NCI-H2081 (cell line): ENCODE measurements at places on chromosomes 12 and 14.

- DNase-seq, result no peak
Observed at GRCh38 chr12:124227951-124228711, 66.8 kb upstream of the RFLNA start.

DNA sequence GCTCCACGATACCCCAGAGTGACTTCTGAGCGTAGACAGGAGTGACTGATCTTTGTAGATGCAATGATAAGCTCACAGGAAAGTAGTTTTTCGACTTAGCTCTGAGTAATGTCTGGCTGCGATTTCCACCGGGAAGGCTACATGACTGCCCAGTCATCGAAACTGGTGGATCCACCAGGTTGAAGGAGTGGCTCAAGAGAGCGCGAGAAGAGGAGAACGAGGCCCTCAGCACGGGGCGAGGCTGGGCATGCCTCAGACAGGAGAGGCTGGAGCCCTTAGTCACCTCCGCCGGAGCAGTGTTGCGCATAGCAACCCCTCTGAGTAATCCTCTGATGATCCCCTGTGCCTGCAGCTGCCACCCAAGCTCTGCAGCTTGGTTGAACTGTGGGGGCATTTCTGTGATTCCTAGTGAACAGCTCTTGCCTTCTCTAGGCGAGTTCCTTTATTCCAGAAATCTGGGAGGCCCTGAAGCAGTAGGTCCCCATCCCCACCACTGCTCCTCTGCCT lies 25.6 kb downstream of the ELK3 start:
- DNase-seq, result no peak

- no peak for DNase-seq
Observed at GRCh38 chr14:85178864-85179263, 351.1 kb upstream of the FLRT2 start.

- DNase-seq, result no peak
Observed at GRCh38 chr12:2998789-2999264, 39.6 kb downstream of the TEAD4 start.

GRCh38 chr12:10849425-10849878 lies at the start of gene PRR4:
PRR4 (minus strand) TSS chr12:10849475; CDS start chr12:10849437, 38 bp downstream.
- DNase-seq, result no peak

- DNase-seq, result no peak
Observed at GRCh38 chr12:92551853-92552397, 150.9 kb upstream of the PLEKHG7 start.

- no peak for DNase-seq
Observed at GRCh38 chr12:119415714-119416113, 81.2 kb downstream of the CCDC60 start.

DNA sequence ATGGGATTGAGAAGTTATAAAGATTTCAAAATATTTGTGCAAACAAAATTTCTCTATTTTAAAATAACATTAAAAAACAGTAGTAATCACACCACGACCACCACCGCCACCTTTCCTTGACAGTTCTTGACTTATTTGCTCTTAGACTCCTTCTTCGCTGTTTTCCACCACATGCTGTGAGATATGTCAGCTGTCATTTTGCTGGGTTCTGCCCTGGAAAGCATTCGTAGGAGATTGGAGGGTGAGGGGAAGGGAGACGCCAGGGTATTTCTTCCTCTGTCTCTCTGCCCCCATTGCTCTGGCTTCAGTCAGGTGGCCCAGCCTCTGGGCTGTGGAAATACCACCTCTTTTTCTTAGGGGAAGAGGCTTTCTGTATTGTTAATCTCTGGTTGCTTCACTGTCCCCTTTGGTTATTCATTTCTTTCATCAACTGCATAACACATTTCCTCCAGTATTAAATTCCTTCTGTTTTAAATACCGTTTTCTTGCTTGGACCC lies 186.2 kb downstream of the NEDD1 start:
- no peak for DNase-seq

GRCh38 chr14:91706996-91707395 lies 24.9 kb downstream of the CATSPERB start:
- no peak for DNase-seq

DNA sequence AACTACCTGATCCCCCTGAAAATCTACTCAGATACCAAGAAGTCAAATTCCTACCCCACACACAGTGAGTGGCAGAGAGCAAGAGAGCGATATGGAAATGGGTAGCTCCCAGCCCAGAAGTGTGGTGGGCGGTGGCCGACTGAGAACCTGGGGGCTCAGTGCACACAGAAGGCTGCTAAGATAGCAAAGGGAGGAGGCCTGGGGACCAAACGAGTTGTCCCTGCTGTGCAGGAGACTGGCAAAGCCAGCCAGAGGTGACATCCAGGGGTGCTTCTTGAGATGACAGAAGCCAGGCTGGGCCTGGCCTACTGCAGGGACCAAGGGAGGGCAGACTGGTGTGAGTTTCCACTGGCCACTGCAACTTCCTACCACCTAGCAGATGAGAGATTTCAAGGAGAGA lies 52.9 kb downstream of the VWF start:
- no peak for DNase-seq

DNA sequence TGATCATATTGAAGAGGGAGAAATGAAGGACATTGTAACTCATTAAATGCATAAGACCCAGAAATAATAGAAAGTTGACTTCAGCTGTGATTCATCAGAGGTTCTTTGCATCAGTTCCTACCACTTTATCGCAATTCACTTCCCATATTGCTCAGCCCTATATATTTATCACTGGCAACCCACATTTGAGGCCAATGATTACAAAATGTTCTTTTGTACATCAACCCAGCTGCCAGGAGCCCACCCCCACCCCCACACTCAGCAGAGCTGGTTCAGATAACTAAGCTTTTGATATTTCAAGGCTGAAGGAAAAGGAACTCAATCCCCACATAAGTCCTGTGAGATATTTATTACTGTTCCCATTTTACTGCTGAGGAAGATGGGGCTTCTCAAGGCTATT lies 51.2 kb upstream of the TMPO start:
- DNase-seq, result no peak

DNA sequence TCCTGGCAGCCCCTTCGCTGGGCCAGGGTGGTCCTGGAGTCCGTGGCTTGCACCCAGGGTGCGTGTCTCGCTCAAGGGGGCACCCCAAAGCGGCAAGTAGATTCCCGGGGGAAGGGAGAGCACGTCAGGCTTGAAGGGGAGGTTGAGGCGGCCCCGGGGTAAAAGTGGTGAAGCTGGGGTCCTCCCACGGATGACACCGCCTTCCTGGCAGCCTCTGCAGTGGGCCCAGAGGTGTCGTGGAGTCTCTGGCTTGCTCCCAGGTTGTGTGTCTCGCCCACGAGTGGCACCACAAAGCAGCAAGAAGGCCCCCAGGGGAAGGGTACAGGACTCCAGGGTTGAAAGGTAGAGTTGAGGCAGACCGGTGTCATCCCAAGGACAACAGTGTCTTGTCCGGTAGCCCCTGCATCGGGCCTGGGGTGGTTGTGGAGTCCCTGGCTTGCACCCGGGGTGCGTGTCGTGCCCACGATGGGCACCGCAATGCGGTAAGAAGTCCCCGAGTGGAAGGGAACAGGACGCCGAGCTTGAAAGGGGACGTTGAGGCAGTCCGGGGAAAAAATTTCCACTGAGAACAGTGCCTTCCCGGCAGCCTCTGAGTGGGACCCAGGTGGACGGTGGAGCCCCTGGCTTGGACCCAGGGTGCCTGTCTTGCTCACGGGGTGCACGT lies 158.0 kb upstream of the ALG10B start:
- DNase-seq, result no peak

- DNase-seq, result no peak
Observed at GRCh38 chr12:74641262-74641661, 103.6 kb downstream of the ATXN7L3B start.

GRCh38 chr12:67624355-67624754 lies 24.2 kb upstream of the DYRK2 start:
- no peak for DNase-seq

DNA sequence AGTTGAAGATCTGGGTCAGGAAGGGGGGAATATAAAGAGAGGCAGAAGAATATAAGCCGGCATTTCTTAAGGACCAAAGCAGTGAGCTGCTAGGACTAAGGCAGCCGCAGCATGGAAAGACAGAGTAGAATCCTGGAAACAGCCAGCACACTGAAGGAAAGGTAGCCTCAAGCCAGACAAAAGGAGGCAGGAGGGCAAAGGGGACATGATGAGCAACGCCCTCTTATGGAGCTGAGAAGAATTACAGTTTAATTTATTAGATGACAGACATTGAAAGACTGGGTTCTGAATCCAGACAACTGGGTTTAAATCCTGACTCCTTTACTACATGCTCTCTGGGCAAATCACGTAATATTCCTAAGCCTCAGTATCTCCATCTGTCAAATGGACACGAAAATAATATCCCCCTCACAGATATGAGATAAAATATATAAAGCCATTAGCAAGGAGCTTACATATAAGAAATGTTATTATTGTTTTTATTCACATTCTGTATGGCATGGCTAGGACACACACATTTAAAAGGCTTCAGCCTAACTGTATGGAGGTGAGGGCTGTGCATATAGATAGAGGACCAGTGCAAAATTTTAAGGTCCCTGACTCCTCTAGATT lies 8.1 kb upstream of the PCED1B start:
- no peak for DNase-seq

- DNase-seq, result no peak
Observed at GRCh38 chr12:104673696-104674482, 217.1 kb downstream of the CHST11 start.

DNA sequence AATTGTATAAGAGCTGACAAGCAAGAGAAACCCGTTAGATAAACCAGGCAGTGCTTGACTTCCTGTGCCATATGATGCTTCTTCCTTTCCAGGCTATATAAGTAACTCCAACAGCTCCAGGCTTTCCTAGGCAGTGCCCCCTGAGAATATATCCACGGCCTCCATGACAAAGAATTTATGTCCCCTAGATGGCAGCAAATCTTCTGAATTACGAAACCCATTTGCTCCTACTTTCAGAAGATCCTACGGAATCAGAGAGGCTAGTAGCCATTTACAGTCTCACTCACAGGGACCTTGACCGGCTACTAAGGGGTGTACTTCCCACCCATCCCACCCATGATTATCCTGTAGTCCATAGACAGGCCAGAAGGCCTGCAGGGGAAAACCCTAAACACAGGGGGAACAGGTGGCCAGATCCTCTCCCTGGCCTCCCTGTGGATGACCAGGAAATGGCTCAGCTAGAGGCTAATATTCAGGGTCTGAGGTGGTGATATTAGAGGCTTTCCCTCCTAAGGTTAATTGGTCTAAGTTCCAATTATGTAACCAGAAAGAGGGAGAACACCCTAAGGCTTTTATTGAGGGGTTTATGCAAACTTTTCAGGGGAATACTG lies 77.2 kb upstream of the DCD start:
- no peak for DNase-seq

GRCh38 chr12:11650286-11651281 lies 1.1 kb downstream of the ETV6 start:
- no peak for DNase-seq

- no peak for DNase-seq
Observed at GRCh38 chr12:122166422-122167349, 7.3 kb downstream of the IL31 start.

DNA sequence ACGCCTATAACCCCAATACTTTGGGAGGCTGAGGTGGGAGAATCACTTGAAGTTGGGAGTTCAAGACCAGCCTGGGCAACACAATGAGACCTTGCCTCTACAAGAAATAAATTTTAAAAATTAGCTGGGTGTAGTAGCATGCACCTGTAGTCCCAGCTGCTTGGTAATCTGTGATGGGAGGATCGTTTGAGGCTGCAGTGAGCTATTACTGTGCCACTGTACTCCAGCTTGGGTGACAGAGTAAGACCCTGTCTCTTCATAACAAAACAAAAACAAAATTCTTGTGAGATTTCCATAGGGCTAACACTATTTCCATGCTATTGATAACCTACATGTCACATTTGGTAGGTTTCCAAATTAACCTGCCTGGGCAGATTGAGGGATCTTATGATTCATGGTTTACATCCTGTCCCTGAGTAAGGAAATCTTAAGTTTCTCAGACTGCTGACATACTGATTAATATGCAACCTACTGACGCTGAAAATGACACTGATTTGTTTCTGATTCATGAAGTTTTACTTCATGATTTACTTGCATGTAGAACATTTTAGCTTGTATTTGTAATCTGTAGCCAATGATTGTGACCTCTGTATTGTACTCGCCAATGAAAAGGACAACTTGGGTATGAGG lies 15.9 kb downstream of the ATP6V1D start:
- DNase-seq, result no peak

DNA sequence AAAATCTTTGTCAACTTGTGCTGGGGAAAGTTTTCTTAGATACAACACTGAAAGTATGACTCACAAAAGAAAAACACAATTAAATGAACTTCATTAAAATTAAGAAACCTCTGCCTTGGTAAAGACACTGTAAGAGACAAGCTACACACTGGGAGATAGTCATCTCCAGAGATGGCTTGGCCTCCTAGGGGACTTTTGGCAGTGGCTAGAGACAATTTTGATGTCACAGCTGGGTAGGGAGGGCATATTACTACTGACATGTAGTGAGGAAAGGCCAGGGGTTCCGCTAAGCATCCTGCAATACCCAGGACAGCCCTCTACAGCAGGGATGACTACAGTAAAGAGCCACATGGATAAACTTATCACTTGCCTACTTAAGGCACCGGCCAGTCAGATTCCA lies 8.7 kb upstream of the RNASE4 start:
- DNase-seq, result no peak

- DNase-seq, result peak; percentile 6
Observed at GRCh38 chr14:50763382-50764007, 67.5 kb downstream of the NIN start.

- DNase-seq, result no peak
Observed at GRCh38 chr14:55915456-55915855, 202.8 kb upstream of the PELI2 start.

GRCh38 chr12:57756406-57757341 lies 1.8 kb downstream of the MARCHF9 start:
- DNase-seq, result peak; percentile 48

- DNase-seq, result peak; percentile 81
Observed at GRCh38 chr12:99087278-99087677, 442.2 kb downstream of the APAF1 start.

- no peak for DNase-seq
Observed at GRCh38 chr12:2582631-2583030, 212.1 kb upstream of the FKBP4 start.

GRCh38 chr14:56570295-56570694 lies 9.3 kb upstream of the TMEM260 start:
- DNase-seq, result no peak

- DNase-seq, result no peak
Observed at GRCh38 chr12:110856542-110856941, 9.8 kb downstream of the CCDC63 start.

DNA sequence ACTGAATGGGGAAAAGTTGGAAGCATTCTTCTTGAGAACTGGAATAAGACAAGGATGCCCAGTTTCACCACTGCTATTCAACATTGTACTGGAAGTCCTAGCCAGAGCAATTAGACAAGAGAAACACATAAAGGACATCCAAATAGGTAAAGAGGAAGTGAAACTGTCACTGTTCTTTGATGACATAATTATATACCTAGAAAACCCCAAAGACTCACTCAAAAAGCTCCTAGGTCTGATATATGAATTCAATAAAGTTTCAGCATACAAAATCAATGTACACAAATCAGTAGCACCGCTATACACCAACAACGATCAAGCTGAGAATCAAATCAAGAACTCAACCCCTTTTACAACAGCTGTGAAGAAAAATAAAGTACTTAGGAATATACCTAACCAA lies 157.3 kb upstream of the DDHD1 start:
- DNase-seq, result no peak

GRCh38 chr12:49983892-49984291 lies 11.1 kb downstream of the AQP6 start:
- DNase-seq, result no peak

GRCh38 chr12:65592416-65592815 lies 231.9 kb upstream of the HMGA2 start:
- no peak for DNase-seq
